ENCODE measurements at places on chromosomes 6 and 20.

DNA sequence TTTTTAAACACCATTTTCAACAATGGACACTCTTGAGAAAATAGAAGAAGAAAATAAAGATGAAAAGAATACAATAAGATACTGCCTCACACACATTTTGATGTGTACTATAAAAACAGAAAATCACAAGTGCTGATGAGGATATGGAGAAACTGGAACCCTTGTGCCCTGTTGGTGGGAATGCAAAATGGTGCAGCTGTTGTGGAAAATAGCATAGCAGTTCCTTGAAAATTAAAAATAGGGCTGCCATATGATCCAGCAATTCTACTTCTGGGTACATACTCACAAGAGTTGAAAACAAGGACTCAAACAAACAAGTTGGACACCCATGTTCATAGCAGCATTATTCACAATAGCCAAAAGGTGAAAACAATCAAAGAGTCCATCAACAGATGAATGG, 173.0 kb downstream of the KIF16B start:
- no peak for DNase-seq

- no peak for DNase-seq
These were observed 180.0 kb upstream of the UST start for GRCh38 chr6:148566664-148567350.

DNA sequence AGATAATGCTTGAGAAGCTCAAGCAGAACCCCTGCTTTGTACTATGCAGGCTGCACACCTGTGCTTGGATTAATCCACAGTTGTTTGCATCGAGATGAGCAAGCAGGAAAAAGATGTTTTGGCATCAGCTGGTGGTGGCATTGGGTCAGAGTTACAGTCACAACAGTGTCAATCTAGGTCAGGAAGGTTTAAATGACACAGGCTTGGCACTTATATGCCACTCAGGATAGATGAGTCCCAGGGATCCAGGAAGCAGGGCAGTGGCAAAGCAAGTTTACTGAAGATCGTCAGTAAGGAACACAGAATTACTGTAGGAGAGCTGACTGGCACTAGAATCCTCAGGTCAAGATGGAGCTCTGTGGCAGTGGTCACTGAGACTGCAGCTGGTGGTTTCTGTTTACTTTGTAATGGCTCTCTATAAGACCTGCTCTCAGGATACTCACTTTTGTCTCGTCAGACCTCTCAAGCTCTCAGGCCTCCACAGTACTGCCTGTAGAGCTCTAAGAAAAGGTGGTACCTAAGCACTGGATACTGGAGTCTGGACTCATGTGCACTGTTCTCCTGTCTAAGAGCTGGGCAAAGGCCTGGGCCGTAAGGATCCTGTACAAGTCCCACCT, 110.1 kb upstream of the HS3ST5 start:
- DNase-seq = no peak

GRCh38 chr6:967701-968100, 274.8 kb upstream of the EXOC2 start:
- DNase-seq = no peak

GRCh38 chr6:109130065-109130464, 34.8 kb downstream of the CEP57L1 start:
- DNase-seq = no peak

DNA sequence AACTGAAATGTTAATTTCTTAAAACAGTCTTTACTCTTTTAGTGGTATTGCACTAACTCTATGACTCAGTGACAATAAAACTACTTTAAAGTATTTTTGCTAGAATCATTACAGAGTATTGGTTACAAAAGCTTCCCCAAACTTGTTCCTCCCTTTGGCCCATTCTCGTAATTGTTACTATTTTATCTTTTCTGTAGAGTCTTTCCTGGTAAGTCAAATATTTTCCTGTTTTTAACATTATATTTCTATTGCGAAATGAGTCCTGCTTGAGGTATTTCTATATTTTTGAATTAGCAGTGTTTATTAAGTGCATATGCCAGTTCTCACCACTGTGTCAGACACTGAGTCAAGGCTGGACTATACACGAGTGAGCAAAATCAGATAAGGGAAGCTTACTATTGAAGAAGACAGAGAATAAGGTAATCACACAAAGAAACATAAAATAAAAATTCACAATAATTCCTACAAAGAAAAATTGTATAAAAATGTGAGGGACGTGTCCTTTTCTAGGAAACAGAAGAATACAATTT, 970.5 kb downstream of the EYS start:
- no peak for DNase-seq

GRCh38 chr6:75673884-75674283, 72.2 kb downstream of the SENP6 start:
- no peak for DNase-seq

DNA sequence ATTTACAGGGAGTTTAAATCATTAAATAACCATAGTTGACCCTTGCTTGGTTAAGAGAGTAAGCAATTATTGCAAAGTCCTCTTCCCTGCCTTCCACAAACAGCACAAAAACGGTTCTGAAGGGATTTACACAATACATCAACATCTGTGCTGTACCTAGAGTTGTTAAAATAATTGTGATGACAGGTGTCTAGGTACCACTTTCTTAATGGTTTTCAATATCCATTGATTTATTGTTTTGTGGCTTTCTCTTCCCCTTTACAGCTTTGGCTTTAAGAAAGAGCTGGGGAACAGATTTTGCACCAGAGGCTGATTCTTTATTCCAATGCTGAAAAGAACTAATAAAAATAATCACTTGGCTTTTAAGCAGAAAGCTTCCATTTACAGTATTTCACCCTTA, 598 bp upstream of the SOX4 start:
- DNase-seq = no peak

DNA sequence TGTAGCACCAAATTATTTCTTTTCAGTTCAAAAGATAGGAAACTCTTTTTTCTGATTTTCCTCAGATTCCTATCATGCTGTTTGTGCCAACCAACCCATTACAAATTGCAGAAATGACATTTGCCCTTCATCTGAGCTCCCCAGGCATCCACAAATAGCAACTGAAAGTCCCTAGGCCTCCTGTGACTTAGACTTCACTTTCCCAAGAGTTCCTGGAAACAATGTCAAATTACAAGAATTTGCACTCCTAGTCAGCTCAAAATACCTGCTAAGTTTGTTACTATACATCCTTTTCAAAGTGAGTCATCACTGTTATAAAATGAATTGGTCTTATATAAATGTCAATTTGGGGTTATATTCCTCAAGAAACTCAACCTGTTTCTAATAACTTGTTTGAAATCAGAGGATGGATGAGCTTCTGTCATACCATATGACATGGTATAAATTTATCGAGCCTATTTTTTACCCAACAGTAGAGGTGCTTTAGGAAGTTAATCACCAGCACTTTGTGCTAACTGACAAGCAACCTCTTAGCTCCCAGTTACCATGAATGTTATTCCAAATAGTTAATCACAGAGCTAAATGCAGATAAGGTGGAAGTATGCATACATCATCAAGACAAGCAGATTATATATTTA, 256.5 kb downstream of the HACE1 start:
- no peak for DNase-seq

DNA sequence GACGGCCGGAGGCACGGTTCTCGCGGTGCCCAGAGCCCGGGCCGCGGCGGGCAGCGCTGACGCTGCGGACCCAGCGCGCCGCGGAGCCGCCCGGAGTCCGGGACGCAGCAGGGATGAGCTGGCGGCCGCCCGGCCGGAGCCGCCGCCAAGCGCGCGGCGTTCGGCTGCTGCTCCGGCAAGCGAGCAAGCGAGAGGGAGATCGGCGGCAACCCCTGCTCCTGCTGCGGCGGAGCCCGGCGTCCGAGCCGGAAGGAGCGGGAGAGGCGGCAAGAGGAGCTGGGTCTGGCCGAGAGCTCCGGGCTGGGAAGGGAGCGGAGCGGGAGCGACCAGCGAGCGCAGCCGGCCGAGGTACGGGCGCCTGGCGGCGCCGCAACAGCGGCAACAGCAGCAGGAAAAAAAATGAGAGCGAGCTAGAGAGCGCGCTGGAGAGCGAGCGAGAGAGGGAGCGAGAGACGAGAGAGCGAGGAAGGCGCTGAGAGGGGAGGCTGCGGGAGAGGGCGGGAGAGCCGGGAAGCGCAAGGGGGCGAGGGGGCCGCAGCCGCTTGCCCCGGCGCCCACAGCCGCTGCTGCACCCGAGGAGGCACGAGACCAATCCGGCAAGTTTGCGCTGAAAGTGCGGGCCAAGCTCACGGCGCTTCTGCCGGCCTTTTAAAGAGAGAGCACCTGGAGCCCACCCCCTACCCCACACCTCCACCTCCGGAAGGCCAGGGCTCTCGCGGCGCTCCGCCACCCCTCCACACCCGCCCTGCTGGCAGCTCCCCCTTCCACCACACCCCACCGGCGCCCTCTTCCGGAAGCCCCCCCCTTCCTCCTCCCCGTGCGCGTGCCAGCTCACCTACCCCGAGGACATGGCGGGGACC, 496 bp downstream of the GRM4 start:
- DNase-seq = peak; percentile 94

DNA sequence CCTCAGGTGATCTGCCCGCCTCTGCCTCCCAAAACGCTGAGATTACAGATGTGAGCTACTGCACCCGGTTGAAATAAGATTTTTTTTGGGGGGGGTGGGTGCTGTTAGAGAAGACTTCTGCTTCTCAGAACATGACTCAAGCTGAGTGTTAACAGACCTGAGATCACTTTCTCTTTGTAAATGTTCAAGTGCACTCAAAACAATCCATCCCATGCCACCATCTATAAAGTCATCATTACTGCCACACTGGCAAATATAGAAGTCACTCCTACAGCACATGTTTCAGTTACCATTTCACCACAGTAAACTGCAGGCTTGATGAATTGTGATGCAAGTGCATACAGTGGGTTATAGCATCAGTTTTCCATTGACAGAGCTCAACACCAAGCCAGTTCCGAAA, 9.0 kb downstream of the VPS16 start:
- DNase-seq = no peak

DNA sequence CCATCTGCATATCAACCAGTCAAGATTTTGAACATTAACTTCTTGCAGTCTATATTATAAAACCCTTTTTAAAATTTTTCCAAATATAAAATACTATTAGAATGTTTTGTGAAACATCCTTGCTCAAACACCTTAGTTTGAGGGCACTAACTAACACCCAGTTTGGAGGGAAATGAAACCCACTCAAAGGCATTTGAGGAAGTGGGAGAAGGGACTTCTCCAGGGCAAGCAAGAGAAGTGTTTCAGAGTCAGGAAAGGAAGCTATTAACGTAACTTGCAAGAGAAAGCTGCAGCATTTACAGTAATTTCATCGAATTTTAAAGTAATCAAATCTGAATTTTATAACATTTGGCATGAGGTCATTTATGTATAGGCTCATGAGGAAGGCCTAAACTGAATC, 21.3 kb downstream of the MTFR2 start:
- no peak for DNase-seq

DNA sequence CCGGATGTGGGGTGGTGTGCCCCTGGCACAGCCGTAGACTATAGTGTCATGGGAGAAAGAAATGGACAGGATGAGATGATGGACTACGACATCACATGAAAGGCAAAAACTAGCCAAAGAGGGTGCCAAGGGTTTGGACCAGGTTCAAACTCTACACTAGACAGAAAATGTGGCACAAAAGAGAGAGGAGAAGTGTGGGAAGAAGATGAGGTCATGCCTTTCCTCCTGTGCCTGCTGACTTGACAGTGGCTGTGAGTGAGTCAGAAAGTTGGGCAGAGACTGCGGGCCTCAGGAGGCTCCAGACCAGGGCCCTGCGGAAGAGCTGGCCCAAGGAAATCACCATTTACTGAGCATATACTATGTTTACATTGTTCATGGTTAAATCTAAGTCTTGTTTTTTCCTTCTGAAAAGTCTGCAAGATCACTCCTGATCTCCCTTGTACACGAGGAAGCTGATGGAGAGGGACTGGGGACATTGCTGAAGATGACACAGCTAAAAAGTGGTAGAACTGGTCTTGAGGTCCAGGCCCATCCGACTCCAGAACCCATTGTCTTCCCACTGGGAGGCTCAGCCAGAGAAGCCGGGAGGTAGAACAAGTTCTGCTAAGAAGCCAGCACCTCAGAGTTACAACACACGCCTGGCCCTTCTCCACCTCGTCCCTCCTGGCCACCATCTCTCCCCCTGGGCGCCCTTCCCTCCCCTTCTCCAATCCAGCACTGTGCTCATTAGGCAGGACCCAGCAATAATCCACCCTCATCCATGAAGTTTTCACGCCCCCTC, 35.6 kb downstream of the CNKSR3 start:
- peak; percentile 88 for DNase-seq

DNA sequence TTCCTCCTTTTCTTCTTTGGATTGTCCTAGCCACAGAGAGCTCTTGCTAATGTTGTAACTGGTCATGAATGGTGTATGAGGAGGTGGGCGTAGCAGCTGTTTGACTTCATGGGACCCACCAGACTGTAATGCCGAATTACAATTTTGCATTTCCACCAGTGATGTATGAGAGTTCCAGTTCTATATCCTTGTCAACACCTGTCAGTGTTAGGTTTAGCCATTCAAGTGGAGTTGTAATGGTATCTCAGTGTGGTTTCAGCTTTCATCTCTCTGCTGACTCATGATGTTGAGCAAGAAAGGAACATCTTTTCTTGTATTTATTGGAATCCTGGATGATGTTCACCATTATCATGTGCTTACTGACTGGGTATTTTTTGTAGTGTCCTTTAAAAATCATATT, 5.1 kb downstream of the IGF2R start:
- DNase-seq = no peak

GRCh38 chr20:32479012-32479411, 106.1 kb downstream of the NOL4L start:
- DNase-seq = peak; percentile 56

GRCh38 chr6:3777730-3778461, 26.4 kb upstream of the PXDC1 start:
- no peak for DNase-seq

DNA sequence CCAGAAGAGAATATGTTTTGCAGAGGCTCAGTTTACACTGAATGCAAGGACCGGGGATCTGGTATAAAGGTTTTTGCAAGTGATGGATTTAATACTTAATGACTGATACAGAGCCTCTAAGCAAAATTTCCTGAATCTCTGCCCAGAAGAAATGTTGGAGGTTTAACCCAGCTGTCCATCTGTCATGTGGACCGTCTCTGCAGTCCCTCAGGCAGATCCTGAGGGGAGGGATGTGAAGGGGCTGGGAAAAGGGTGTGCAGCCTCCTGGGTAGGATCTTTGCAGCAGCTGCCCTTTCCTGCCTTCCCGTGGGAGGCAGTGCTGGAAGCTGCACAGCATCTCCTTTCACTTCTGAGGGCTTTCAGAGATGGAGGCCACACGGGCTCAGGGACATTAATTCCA, 207.0 kb downstream of the SLC24A3 start:
- no peak for DNase-seq

DNA sequence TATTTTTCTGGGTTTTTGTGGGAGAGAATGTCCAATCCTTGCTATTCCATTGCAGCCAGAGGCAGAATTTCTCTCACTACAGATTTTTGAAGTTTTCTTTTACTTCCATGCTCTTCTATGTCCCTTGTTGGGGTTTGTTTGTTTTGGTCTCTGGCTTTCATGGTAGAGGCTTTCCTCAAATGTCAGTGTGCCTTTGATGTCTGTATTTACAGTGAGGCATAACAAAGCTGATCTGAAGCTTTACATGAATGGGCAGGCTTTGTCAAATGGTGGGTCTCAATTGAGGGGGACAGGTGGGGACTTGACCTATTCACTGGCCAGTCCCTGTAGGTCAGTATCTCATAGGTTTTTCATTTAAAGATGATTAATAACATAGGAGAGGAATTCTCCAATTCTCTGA, 8.6 kb upstream of the CARMIL1 start:
- DNase-seq = no peak

- no peak for DNase-seq
These were observed 256.9 kb upstream of the PLCB4 start for GRCh38 chr20:8811801-8812594.

GRCh38 chr6:46530896-46531295, 39.6 kb upstream of the RCAN2 start:
- no peak for DNase-seq

Measured in osteoblast (primary cell).